ENCODE measurements at places on chromosomes 13 and 19. TPM values are rescaled to one million over a fixed set of nuclear protein-coding genes. Genes with fewer than 3 reads are reported as not detected.

GRCh38 chr19:50952910-50953309 is at the start of gene KLK5:
KLK5 (minus strand) TSS chr19:50953038; CDS start chr19:50952657, 381 bp downstream.
- no peak within 1 kb of the TSS for H3K4me3 ChIP-seq
- no peaks in the 10 kb centered on the region for H3K4me1 ChIP-seq
- H3K27me3 ChIP-seq: no peaks in the 10 kb centered on the region
- no peaks in the 10 kb centered on the region for H3K36me3 ChIP-seq
- DNase-seq: no peak

The FAM124A gene
- total RNA-seq: 22.4 TPM

- no peaks in the 10 kb centered on the region for H3K36me3 ChIP-seq
- no peak for DNase-seq
- no peaks in the 10 kb centered on the region for H3K4me1 ChIP-seq
- H3K27ac ChIP-seq: no peak overlapping the region
- no peaks in the 10 kb centered on the region for H3K27me3 ChIP-seq
Measured at GRCh38 chr13:29709407-29710069, 114.0 kb upstream of the SLC7A1 start.

DNA sequence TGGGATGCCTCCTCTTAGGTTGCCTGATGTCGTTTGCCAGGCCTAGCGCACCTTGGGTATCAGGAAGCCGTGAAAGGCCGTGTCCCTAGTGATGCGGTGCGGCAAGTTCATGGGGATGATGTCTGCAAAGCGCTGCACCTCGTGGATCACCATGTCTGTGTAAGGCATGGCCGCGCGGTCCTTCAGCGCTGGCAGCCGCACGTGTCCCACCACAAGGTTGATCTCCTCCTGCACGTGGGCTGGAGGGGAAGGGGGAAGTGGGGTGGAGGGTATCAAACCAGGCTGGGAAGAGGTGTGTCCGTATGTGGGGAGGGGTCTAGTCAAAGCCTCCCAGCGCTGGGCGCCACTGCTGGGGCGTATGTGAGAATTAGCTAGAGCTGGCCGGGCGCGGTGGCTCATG is 23.2 kb downstream of the EGLN2 start:
- no peak overlapping the region for H3K27ac ChIP-seq
- no peaks in the 10 kb centered on the region for H3K4me1 ChIP-seq
- H3K4me3 ChIP-seq: no peak overlapping the region
- no peak for DNase-seq

The ZNF865 gene
- 22.0 TPM for total RNA-seq

GRCh38 chr19:49408816-49409440 is 14.3 kb downstream of the PTH2 start:
- no peaks in the 10 kb centered on the region for H3K36me3 ChIP-seq
- H3K27ac ChIP-seq: no peak overlapping the region
- DNase-seq: no peak
- H3K4me3 ChIP-seq: no peak overlapping the region
- H3K27me3 ChIP-seq: no peaks in the 10 kb centered on the region

GRCh38 chr13:40626561-40626960 is 39.9 kb downstream of the FOXO1 start:
- H3K4me1 ChIP-seq: peaks cover 11% of the 10 kb centered on the region
- DNase-seq: no peak

- DNase-seq: no peak
- H3K36me3 ChIP-seq: no peaks in the 10 kb centered on the region
- H3K4me3 ChIP-seq: no peak overlapping the region
- H3K27me3 ChIP-seq: no peaks in the 10 kb centered on the region
Measured at GRCh38 chr13:66984241-66984640, 245.9 kb downstream of the PCDH9 start.

The ERF gene
- 51.6 TPM for total RNA-seq

- H3K27me3 ChIP-seq: no peaks in the 10 kb centered on the region
- H3K4me1 ChIP-seq: no peaks in the 10 kb centered on the region
- no peak overlapping the region for H3K4me3 ChIP-seq
- no peaks in the 10 kb centered on the region for H3K36me3 ChIP-seq
- H3K27ac ChIP-seq: no peak overlapping the region
Measured at GRCh38 chr13:67097892-67098452, 132.2 kb downstream of the PCDH9 start.

The CPB2 gene
- total RNA-seq: not detected

- no peaks in the 10 kb centered on the region for H3K27me3 ChIP-seq
- H3K4me1 ChIP-seq: peaks cover 7% of the 10 kb centered on the region
- no peak for DNase-seq
- H3K36me3 ChIP-seq: no peaks in the 10 kb centered on the region
Measured at GRCh38 chr13:44768775-44769581, 192.8 kb upstream of the TSC22D1 start.

- peak overlapping the region; percentile 81 for H3K27ac ChIP-seq
- H3K4me1 ChIP-seq: peaks cover 16% of the 10 kb centered on the region
- DNase-seq: no peak
- peak overlapping the region; percentile 82 for H3K4me3 ChIP-seq
- no peaks in the 10 kb centered on the region for H3K27me3 ChIP-seq
Measured at GRCh38 chr19:49767381-49767780, 580 bp downstream of the AP2A1 start.

The TBC1D4 gene
- 9.5 TPM for total RNA-seq

GRCh38 chr19:33348301-33349010 is 25.1 kb upstream of the CEBPG start:
- no peak overlapping the region for H3K27ac ChIP-seq
- no peak overlapping the region for H3K4me3 ChIP-seq
- no peak for DNase-seq
- no peaks in the 10 kb centered on the region for H3K27me3 ChIP-seq

The ATP1A3 gene
- 1.1 TPM for total RNA-seq

DNA sequence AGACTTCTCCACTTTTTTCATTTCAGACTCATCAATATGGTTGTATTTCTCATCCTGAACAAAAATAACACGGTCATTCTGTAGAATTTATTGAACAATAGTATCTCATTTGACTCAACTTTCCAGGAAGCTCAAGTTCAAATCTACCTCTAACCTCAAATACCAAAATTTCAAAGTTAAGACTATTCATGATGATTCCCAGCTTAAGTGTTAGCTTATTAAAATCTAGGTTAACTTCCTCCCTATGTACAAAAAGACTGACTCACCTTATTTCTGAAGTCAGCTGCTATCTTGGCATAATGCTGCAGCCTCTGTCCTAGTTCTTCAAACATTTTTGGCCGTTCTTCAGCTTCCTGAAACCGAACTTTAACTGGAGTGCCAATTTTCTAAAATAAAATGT is 23.2 kb downstream of the HSPH1 start:
- no peaks in the 10 kb centered on the region for H3K4me1 ChIP-seq
- H3K36me3 ChIP-seq: peaks cover 60% of the 10 kb centered on the region
- H3K27ac ChIP-seq: no peak overlapping the region
- H3K27me3 ChIP-seq: no peaks in the 10 kb centered on the region
- H3K4me3 ChIP-seq: no peak overlapping the region
- no peak for DNase-seq

- H3K27me3 ChIP-seq: no peaks in the 10 kb centered on the region
- H3K4me1 ChIP-seq: no peaks in the 10 kb centered on the region
- H3K27ac ChIP-seq: no peak overlapping the region
Measured at GRCh38 chr13:102041544-102041943, 360.3 kb downstream of the FGF14 start.

The PPP1R15A gene
- total RNA-seq: 142 TPM

DNA sequence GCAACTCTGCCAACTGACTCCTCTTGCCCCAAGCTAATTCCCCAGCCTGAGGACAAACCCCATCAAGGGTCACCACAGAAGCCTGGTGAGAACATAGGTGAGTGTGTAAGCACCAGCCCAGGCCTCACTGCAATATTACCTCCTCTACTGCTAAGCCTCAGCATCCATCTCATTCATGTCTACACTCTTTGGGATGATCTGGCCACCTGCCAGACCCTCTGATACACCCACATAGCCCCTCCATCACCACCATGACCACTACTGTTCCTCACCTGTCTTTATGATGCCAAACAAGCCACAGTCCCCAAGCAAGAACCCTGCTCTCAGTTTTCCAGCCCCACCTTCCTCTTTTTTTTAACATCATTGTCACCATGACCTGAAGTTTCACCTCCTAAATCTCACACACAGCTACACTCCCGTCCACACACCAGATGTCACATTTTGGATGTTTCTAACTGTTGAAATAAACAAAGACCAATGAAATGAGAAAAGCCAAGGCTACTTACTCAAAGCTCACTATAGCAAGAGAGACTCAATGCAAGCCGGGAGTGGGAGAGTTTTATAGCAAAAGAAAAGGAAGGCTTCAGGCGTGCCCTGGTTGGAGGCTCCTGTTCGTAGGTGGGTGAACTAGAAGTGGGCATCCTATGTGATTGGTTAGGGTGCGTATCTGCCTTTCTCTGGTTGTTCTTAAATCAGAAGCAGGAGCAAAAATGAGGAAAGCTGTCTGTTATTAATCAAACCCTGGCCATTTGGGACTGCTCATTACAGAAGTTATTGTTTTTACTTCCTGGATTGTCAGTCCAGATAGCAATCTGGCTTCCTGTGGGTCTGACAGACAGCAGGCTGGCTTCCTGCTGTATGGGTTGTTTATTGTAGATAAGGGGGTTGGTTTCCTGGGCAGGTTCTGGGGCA is 2.0 kb downstream of the ZNF792 start:
- peak overlapping the region; percentile 94 for H3K4me3 ChIP-seq
- H3K27ac ChIP-seq: no peak overlapping the region
- no peaks in the 10 kb centered on the region for H3K27me3 ChIP-seq
- H3K4me1 ChIP-seq: peaks cover 4% of the 10 kb centered on the region

The ERICH4 gene
- not detected for total RNA-seq

- H3K4me3 ChIP-seq: no peak overlapping the region
- no peak overlapping the region for H3K27ac ChIP-seq
- no peak for DNase-seq
- no peaks in the 10 kb centered on the region for H3K27me3 ChIP-seq
Measured at GRCh38 chr19:41476583-41476982, 33.6 kb downstream of the ERICH4 start.

The S1PR5 gene
- total RNA-seq: 3.1 TPM

DNA sequence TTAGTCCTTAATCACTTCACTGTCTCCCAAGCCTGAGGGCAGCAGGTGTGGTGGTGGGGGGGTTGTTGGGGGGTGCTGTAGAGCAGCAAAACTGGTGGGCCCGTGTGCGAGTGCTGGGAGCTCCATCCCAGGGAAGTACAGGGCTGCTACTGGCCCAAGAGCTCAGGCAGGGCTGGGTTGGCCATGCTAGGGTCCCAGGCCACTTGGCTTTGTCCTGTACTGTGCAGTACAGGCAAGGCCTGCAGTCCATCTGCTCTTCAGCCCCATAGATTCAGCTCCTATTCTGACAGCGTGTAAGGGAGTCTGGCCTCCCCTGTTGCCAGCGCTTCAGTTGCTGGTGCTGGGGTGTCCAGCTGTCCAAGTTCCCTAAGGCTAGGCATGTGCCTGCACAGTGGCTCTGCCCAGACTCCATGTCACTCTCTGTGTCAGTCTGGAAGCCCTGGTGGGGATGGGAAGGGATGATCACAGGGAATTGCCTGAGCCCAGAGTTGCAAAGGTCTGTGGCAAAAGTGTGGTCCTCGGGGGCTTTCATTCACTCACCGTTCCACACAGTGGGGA is 1261.7 kb downstream of the EFNB2 start:
- no peaks in the 10 kb centered on the region for H3K27me3 ChIP-seq
- no peak for DNase-seq
- H3K4me3 ChIP-seq: no peak overlapping the region
- no peaks in the 10 kb centered on the region for H3K36me3 ChIP-seq

The CD37 gene
- total RNA-seq: 15.6 TPM

GRCh38 chr19:19185853-19186740 is 5.9 kb downstream of the BORCS8 start:
- H3K27ac ChIP-seq: no peak overlapping the region
- no peak overlapping the region for H3K4me3 ChIP-seq
- H3K36me3 ChIP-seq: peaks cover 34% of the 10 kb centered on the region
- no peaks in the 10 kb centered on the region for H3K27me3 ChIP-seq

DNA sequence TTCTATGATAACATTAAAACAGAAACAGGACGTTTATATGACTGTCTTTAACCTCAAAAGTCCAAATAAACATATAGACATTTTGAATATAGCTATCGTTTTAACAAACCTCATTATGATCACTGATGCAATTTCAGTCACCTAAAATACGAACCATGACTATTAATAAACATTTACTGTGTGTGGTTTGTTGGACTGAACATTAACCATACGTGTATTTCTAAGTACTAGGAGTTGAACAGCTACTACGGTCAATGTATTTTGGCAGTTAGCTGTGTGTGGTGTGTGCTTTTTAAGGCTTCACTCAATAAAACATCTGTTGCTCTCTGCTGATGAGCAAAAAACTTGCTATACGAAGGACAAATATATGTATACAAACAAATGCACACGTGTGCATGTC is 281.4 kb downstream of the ABCC4 start:
- no peak overlapping the region for H3K27ac ChIP-seq
- H3K4me1 ChIP-seq: no peaks in the 10 kb centered on the region
- no peaks in the 10 kb centered on the region for H3K27me3 ChIP-seq
- no peak for DNase-seq
- H3K36me3 ChIP-seq: no peaks in the 10 kb centered on the region

GRCh38 chr19:38210458-38210987 is 13.5 kb downstream of the DPF1 start:
- peaks cover 9% of the 10 kb centered on the region for H3K36me3 ChIP-seq
- H3K4me1 ChIP-seq: peaks cover 24% of the 10 kb centered on the region
- H3K27me3 ChIP-seq: no peaks in the 10 kb centered on the region
- no peak for DNase-seq

DNA sequence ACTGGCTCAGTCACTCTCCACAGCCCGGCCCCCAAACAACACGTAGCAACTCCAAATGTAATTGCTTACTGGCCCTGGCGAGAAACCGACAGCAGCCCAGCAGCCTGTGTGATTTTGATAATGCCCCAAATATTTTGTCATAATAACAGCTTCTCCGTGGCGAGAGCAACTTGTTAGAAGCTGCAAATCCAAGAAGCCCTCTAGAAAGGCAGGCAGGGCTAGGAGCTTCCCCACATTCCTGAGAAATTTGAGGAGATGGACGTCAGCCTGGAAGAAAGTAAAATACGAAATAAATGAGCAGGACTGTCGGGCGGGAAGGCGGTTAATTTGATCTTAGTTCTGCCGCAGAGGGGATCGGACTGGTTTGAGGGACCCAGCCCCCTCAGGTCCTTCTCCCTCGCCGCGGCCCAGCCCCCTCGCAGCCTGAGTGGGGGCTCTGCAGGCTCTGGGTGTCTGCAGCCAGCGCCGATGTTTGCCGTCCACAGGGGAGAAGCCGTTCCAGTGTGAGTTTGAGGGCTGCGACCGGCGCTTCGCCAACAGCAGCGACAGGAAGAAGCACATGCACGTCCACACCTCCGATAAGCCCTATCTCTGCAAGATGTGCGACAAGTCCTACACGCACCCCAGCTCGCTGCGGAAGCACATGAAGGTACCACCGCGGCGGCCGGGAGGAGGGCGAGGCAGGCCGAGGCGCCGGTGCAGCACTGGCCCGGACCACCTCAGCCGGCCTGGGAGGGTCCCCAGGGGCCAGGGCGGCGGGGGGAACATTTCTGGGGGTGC is 3.1 kb downstream of the ZIC2 start:
- H3K27ac ChIP-seq: no peak overlapping the region
- DNase-seq: no peak
- no peaks in the 10 kb centered on the region for H3K36me3 ChIP-seq
- peaks cover 53% of the 10 kb centered on the region for H3K27me3 ChIP-seq
- peaks cover 7% of the 10 kb centered on the region for H3K4me1 ChIP-seq
- H3K4me3 ChIP-seq: no peak overlapping the region

Measured in ascending aorta (tissue), 2 donors.